Daoy (cell line): ENCODE measurements at places on chromosomes 3 and 15. TPM values are rescaled to one million over a fixed set of nuclear protein-coding genes. Genes with fewer than 3 reads are reported as not detected.

DNA sequence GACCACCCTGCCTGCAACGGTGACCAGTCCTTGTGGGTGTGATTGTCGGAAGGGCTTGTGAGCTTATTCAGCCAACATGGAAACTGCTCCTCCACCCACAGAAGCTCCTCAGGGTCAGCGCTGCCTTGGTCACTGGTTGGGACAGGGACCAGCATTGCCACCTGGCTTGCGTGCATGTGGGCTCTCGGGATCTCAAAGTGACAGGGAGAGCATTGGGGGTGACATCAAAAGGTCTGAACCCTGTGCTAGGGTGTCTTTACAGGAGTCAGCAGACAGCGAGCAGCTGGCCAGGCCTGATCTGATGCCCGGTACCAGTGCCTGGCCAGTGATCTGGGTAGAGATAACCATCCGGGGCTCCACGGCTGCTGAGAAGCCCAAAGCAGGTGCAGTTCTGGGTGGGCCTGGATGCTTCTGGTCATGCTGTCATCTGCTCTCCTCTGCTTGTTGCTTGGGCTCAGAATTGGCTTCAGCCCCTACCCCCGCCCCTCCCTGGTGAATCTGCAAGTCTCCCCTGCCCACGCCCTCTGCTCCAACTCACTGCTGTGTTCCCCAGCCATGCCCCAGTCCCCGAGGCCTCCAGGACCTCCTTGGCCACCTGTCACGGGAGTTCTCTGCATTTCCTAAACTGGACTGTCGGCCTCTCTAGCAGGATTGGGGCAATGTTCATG is 134.8 kb downstream of the NSMCE3 start:
- DNase-seq = no peak

- no peak for DNase-seq
These were observed 41.1 kb downstream of the THBS1 start for GRCh38 chr15:39621976-39622375.

The ST6GAL1 gene
- 5.9 and 6.0 TPM in 2 replicates for total RNA-seq

The IL16 gene
- 0.06 TPM in 1 of 2 replicates, not detected in the other for total RNA-seq

DNA sequence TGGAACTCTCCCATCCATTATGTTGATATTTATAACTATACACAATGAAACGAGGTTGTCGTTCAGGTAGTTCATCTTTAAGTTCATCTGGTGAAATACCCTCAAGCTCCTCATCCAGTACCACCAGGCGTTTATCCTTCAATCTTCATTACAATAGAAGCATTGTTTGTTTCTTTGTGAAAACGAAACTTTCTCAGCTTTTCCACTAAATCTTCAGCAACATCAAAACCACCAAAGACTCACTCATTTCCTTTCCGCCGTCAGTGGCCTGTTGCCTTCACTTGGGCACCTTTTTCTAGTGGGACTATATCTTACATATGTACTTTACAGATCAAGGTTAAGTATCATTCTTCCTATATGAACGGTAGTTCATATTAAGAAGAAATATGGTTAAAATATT is 44.1 kb upstream of the TFG start:
- DNase-seq = no peak
